ENCODE measurements at places on chromosomes 4 and X. TPM values are rescaled to one million over a fixed set of nuclear protein-coding genes. Genes with fewer than 3 reads are reported as not detected.

RADX gene
- polyA plus RNA-seq, result 3.1 TPM

CCSER1 gene
- not detected for polyA plus RNA-seq

ATXN3L gene
- not detected for polyA plus RNA-seq

CSAG1 gene
- polyA plus RNA-seq, result not detected

CXorf65 gene
- polyA plus RNA-seq, result 4.4 TPM

RRAGB gene
- polyA plus RNA-seq, result 15.7 TPM

PLK4 gene
- 1.1 TPM for polyA plus RNA-seq

FAM47A gene
- polyA plus RNA-seq, result not detected

TRIM60 gene
- polyA plus RNA-seq, result not detected

PNMA5 gene
- not detected for polyA plus RNA-seq

RTL5 gene
- not detected for polyA plus RNA-seq

ANOS1 gene
- not detected for polyA plus RNA-seq

GRCh38 chr4:31234901-31235300 lies 514.7 kb downstream of the PCDH7 start:
- no peak overlapping the region for H3K4me3 ChIP-seq
- no peak overlapping the region for H3K27ac ChIP-seq
- DNase-seq, result no peak
- no peaks in the 10 kb centered on the region for H3K4me1 ChIP-seq

- H3K36me3 ChIP-seq, result no peaks in the 10 kb centered on the region
- peaks cover 2% of the 10 kb centered on the region for H3K27me3 ChIP-seq
- DNase-seq, result no peak
- no peaks in the 10 kb centered on the region for H3K4me1 ChIP-seq
- no peak overlapping the region for H3K4me3 ChIP-seq
- H3K27ac ChIP-seq, result no peak overlapping the region
Observed at GRCh38 chr4:79315891-79316290, 10.0 kb downstream of the NAA11 start.

GRCh38 chr4:170089274-170089667 lies 485 bp downstream of the AADAT start:
- H3K27ac ChIP-seq, result no peak overlapping the region
- no peaks in the 10 kb centered on the region for H3K36me3 ChIP-seq
- no peak overlapping the region for H3K4me3 ChIP-seq
- peaks cover 22% of the 10 kb centered on the region for H3K4me1 ChIP-seq
- no peak for DNase-seq
- H3K27me3 ChIP-seq, result peaks cover 30% of the 10 kb centered on the region

DNA sequence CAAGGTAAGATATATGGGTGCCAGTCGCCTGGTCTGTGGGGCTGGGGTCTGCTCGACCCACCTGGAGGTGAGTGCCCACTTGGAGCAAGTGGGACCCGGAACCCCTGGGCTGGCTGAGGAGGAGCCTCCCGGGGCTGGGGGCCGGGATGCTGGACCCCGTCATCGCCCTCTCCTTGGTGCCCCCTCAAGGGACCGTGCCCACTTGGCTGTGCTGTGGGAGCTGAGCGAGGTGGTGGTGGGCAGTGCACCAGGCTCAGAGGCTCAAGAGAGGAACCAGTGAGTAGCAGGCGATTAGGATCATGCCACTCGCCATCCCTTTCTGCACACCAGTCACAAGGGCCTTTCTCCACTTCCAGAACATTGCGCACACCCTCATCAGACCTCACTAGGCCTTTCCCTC lies 203.8 kb upstream of the PSAPL1 start:
- no peaks in the 10 kb centered on the region for H3K36me3 ChIP-seq
- H3K4me1 ChIP-seq, result no peaks in the 10 kb centered on the region
- no peak for DNase-seq
- H3K27me3 ChIP-seq, result peaks cover 6% of the 10 kb centered on the region

GRCh38 chrX:19804151-19804550 lies 83.2 kb downstream of the SH3KBP1 start:
- DNase-seq, result no peak
- H3K4me3 ChIP-seq, result peak overlapping the region; percentile 26
- H3K4me1 ChIP-seq, result peaks cover 68% of the 10 kb centered on the region
- no peaks in the 10 kb centered on the region for H3K27me3 ChIP-seq
- H3K27ac ChIP-seq, result peak overlapping the region; percentile 87
- peaks cover 3% of the 10 kb centered on the region for H3K36me3 ChIP-seq

DNA sequence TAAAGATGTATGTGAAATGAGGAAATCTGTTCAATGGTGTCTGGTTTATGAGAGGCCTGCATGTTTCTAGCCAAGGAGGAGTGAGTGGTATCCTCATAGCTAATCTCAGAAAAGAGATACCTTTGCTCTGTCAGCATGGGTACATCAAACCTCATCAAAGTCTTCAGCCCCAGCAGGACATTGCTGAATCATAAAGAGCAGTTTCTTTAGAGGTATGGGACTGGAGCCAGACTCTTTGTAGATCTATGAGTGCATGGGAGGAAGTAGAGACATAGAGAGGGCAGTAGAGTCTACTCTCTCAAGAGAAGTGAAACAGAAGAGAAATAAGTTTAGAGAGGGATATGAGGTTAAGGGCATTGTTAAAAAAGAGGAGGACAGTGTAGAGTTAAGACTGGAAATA lies 1950.9 kb downstream of the ARAP2 start:
- H3K36me3 ChIP-seq, result no peaks in the 10 kb centered on the region
- H3K4me3 ChIP-seq, result no peak overlapping the region
- no peaks in the 10 kb centered on the region for H3K4me1 ChIP-seq
- H3K27me3 ChIP-seq, result no peaks in the 10 kb centered on the region
- H3K27ac ChIP-seq, result no peak overlapping the region

- no peaks in the 10 kb centered on the region for H3K4me1 ChIP-seq
- H3K36me3 ChIP-seq, result no peaks in the 10 kb centered on the region
- no peaks in the 10 kb centered on the region for H3K27me3 ChIP-seq
- H3K27ac ChIP-seq, result no peak overlapping the region
Observed at GRCh38 chr4:134001057-134001456, 200.5 kb downstream of the PABPC4L start.

GRCh38 chr4:94370533-94371254 lies 28.1 kb upstream of the HPGDS start:
- H3K36me3 ChIP-seq, result no peaks in the 10 kb centered on the region
- DNase-seq, result no peak
- no peak overlapping the region for H3K4me3 ChIP-seq

- no peak overlapping the region for H3K4me3 ChIP-seq
- H3K27me3 ChIP-seq, result peaks cover 8% of the 10 kb centered on the region
- H3K27ac ChIP-seq, result no peak overlapping the region
- no peaks in the 10 kb centered on the region for H3K36me3 ChIP-seq
- no peak for DNase-seq
Observed at GRCh38 chr4:107279733-107280132, 243.6 kb upstream of the DKK2 start.

DNA sequence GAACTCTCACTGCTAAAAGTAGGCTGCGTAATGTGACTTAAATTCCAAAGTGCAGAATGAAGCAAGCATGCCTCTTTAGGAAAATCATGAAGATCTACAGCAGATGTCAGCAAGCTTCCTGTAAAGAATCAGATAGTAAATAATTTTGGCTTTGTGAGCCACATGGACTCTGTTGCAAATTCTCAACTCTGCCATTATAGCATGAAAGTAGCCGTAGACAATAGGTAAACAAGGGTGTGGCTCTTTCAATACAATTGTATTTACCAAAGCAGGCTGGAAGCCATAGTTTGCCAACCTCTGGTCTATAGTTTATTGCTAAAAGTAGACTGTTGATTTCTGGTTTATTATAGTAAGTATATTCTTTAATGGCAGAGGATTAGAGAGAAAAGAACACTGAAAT lies 80.3 kb upstream of the FAM9B start:
- H3K36me3 ChIP-seq, result no peaks in the 10 kb centered on the region
- H3K4me3 ChIP-seq, result no peak overlapping the region
- no peak for DNase-seq
- H3K27ac ChIP-seq, result no peak overlapping the region
- no peaks in the 10 kb centered on the region for H3K27me3 ChIP-seq

GRCh38 chr4:87116231-87116630 lies 104.2 kb downstream of the KLHL8 start:
- no peak for DNase-seq
- H3K36me3 ChIP-seq, result no peaks in the 10 kb centered on the region
- H3K4me3 ChIP-seq, result no peak overlapping the region
- no peak overlapping the region for H3K27ac ChIP-seq
- H3K4me1 ChIP-seq, result peaks cover 7% of the 10 kb centered on the region
- no peaks in the 10 kb centered on the region for H3K27me3 ChIP-seq

DNA sequence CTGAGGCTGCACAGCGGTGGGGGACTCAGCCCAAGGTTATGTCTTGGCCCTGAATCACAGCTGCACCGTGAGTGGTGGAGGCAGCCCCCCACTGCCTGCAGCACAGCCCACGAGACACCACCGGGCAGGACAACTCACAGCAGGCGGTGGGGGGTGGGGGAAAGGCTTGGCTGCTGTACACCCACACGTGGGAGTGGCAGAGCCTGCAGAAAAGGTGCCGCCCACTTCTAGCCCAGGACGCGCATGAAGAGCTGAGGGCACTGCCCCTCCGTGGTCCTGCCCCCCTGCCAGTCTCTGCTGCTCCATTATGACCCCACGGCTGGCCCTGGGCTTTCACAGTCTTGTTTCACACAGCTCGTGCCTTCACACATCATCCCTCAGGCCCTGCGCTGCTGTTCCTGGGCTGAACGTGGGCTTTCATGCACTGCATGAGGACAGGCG lies 40.8 kb downstream of the FGFRL1 start:
- H3K4me1 ChIP-seq, result peaks cover 12% of the 10 kb centered on the region
- H3K36me3 ChIP-seq, result no peaks in the 10 kb centered on the region
- peaks cover 23% of the 10 kb centered on the region for H3K27me3 ChIP-seq
- no peak for DNase-seq

DNA sequence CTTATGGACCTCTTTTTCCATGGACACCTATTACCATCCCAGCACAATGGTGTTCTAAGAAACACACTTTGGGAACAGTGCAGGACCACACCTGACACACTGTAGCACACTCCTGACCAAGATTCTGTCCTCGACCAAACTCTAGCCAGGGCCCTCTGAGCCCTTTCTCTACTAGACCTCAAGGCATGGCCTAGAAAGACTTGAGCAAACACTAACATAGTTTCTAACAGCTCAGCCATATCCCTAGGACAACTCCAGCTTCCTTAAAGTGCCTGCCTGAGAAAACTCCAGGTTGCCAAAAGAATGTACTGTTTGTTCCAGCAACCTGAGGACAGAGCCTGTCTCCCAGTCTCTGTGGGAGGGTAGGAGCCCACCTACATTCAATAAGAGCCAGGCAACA lies 48.3 kb downstream of the QDPR start:
- no peak overlapping the region for H3K4me3 ChIP-seq
- no peaks in the 10 kb centered on the region for H3K4me1 ChIP-seq
- H3K27ac ChIP-seq, result no peak overlapping the region
- no peak for DNase-seq
- no peaks in the 10 kb centered on the region for H3K27me3 ChIP-seq

DNA sequence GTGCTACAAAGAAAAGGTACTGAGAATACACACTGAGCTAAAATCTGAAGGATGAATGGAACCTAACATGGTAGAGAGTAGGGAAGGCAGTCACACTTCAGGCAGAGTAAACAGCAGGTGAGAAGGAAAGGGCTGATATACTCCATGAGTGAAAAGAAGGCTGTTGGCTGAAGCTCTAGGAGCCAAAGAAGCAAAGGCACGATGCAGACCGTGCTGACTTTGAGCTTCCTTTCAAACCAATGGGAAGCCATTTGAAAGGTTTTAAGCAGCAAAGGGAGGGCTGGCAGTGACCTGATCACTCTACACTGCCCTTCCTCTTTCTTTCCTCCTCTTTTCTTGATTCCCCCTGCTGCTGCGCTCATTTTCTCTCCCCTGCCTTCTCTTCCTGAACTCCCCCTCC lies 66.4 kb downstream of the TMEM154 start:
- H3K27ac ChIP-seq, result no peak overlapping the region
- H3K36me3 ChIP-seq, result no peaks in the 10 kb centered on the region
- H3K4me3 ChIP-seq, result no peak overlapping the region
- H3K4me1 ChIP-seq, result no peaks in the 10 kb centered on the region

GRCh38 chrX:9336456-9336855 lies 128.4 kb upstream of the TBL1X start:
- DNase-seq, result no peak
- peak overlapping the region; percentile 95 for H3K27ac ChIP-seq
- H3K4me3 ChIP-seq, result peak overlapping the region; percentile 46
- peaks cover 43% of the 10 kb centered on the region for H3K4me1 ChIP-seq

DNA sequence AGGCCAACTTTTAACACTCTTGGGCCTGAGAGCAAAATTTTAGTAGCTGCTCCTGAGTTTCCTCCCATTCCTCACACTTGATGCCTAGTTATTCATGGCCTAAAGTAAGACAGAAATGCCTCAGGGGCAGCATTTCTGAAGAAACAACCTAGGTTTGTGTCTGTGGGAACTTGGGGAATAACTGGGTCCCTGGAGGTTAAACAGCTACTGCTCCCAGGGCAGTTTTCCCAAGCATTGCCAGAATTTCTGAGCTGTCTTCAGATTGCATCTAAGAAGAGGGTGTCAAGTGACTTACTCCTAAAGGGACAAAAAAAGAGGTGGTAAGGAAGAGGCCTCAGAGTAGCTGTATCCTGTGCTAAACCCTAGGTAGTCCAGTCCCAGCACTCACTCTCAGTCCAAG lies 130.8 kb upstream of the ACSL4 start:
- H3K27ac ChIP-seq, result no peak overlapping the region
- H3K4me1 ChIP-seq, result no peaks in the 10 kb centered on the region
- DNase-seq, result no peak
- H3K27me3 ChIP-seq, result no peaks in the 10 kb centered on the region
- no peak overlapping the region for H3K4me3 ChIP-seq

- no peaks in the 10 kb centered on the region for H3K36me3 ChIP-seq
- no peak overlapping the region for H3K27ac ChIP-seq
- no peaks in the 10 kb centered on the region for H3K4me1 ChIP-seq
- DNase-seq, result no peak
- H3K4me3 ChIP-seq, result no peak overlapping the region
- H3K27me3 ChIP-seq, result peaks cover 12% of the 10 kb centered on the region
Observed at GRCh38 chr4:20430259-20430941, 178.7 kb downstream of the SLIT2 start.

- peak overlapping the region; percentile 90 for H3K4me3 ChIP-seq
- H3K27ac ChIP-seq, result peak overlapping the region; percentile 97
- H3K27me3 ChIP-seq, result no peaks in the 10 kb centered on the region
- peak; percentile 86 for DNase-seq
- H3K36me3 ChIP-seq, result no peaks in the 10 kb centered on the region
- H3K4me1 ChIP-seq, result peaks cover 45% of the 10 kb centered on the region
Observed at GRCh38 chrX:76428243-76429130, 977 bp downstream of the MAGEE1 start.

DNA sequence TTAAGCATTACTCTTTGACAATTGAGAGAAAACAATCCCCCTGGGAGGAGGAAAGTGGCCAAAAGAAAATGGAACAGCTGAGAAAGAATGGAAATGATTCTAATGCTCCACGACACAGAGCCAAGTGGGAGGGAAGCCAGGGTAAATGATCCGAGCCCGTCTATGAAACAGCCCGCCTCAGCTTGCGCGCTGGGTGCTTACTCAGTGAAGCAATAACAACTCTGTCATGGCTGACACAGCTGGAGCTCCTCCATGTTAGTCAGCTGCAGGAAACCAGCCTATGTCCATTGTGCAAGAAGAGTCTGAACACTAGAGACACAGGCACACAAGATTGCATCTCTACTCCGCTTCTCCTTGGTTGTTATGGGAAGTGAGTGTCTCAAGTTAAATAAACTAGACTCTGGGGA lies 19.3 kb downstream of the NOA1 start:
- H3K36me3 ChIP-seq, result peaks cover 6% of the 10 kb centered on the region
- no peak for DNase-seq
- H3K27ac ChIP-seq, result no peak overlapping the region
- H3K4me3 ChIP-seq, result no peak overlapping the region
- no peaks in the 10 kb centered on the region for H3K27me3 ChIP-seq

Measured in naive thymus-derived CD8-positive, alpha-beta T cell (primary cell).